ENCODE measurements at places on chromosomes 7 and 10.

DNA sequence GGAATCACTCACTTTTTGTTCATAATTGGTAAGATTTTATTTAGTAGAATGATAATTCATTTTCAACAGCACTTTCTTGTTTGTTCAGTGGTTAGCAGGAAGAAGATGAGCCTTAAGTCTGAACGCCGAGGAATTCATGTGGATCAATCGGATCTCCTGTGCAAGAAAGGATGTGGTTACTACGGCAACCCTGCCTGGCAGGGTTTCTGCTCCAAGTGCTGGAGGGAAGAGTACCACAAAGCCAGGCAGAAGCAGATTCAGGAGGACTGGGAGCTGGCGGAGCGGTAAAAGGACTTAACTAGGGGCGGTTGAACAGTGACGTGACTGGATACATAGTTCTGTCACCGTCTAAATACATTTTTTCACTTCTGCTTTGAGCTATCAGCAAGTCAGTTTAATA is 31.3 kb downstream of the RABGEF1 start:
- no peaks in the 10 kb centered on the region for H3K27me3 ChIP-seq
- H3K27ac ChIP-seq, result no peak overlapping the region
- DNase-seq, result no peak
- H3K4me1 ChIP-seq, result no peaks in the 10 kb centered on the region
- H3K36me3 ChIP-seq, result peaks cover 40% of the 10 kb centered on the region
- H3K4me3 ChIP-seq, result no peak overlapping the region

DNA sequence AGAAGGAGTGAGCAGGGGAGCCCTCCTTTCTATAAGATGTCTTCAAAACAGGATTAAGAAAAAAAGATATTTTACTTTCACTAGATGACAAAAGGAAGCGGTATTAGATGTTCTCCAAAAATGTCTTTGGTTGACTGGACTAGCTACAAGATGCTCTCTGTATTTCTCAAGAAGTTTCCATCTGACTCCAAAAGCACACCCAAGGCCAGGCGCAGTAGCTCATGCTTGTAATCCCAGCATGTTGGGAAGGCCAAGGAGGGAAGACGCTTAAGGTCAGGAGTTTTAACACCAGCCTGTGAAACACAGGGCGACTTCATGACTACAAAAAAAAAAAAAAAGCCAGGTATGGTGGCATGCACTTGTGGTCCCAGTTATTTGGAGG is 84.5 kb downstream of the PIP4K2A start:
- H3K27me3 ChIP-seq, result no peaks in the 10 kb centered on the region
- H3K36me3 ChIP-seq, result no peaks in the 10 kb centered on the region
- no peak overlapping the region for H3K27ac ChIP-seq
- peaks cover 27% of the 10 kb centered on the region for H3K4me1 ChIP-seq
- DNase-seq, result no peak

DNA sequence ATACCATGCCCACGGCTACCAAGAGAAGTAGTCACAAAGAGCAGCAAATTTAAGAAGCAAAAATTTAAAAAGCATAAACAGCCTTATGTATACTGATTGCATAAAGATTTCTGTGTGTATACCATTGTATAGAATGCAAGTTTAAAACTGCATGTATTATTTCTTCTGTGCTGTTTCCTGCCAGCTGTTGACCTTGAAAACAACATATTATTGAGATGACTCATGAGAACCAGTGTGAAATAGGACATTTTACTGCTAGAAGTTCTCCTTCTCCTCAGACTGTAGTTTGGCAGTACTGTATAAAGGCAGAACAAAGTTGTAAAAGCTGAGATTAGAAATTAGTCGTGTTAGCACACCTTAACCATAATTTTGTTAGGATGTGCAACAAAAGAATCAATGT is 42.3 kb upstream of the SGCE start:
- H3K4me3 ChIP-seq, result no peak overlapping the region
- H3K27ac ChIP-seq, result no peak overlapping the region
- H3K27me3 ChIP-seq, result no peaks in the 10 kb centered on the region
- DNase-seq, result no peak
- H3K36me3 ChIP-seq, result no peaks in the 10 kb centered on the region

DNA sequence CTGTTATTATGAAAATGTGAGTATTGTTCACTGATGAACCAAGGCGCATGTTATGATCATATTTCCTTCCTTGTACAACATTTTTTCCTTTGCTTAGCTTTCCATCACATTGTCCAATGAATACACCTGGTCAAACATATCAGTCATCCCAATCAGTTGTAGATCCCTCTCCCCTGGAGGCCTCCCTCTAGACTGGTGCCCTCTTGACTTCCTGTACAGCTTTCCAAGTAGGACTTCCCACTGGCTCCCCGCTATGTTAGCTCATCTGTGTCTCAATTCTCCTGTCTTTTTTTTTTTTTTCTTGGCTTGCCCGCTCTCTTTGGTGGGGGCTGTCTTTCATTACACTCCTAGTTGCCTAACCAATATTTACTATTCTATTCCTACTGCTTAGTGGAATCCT is 214.2 kb upstream of the NPY start:
- no peak overlapping the region for H3K27ac ChIP-seq
- no peaks in the 10 kb centered on the region for H3K36me3 ChIP-seq
- DNase-seq, result no peak
- H3K27me3 ChIP-seq, result no peaks in the 10 kb centered on the region
- no peaks in the 10 kb centered on the region for H3K4me1 ChIP-seq
- H3K4me3 ChIP-seq, result no peak overlapping the region

DNA sequence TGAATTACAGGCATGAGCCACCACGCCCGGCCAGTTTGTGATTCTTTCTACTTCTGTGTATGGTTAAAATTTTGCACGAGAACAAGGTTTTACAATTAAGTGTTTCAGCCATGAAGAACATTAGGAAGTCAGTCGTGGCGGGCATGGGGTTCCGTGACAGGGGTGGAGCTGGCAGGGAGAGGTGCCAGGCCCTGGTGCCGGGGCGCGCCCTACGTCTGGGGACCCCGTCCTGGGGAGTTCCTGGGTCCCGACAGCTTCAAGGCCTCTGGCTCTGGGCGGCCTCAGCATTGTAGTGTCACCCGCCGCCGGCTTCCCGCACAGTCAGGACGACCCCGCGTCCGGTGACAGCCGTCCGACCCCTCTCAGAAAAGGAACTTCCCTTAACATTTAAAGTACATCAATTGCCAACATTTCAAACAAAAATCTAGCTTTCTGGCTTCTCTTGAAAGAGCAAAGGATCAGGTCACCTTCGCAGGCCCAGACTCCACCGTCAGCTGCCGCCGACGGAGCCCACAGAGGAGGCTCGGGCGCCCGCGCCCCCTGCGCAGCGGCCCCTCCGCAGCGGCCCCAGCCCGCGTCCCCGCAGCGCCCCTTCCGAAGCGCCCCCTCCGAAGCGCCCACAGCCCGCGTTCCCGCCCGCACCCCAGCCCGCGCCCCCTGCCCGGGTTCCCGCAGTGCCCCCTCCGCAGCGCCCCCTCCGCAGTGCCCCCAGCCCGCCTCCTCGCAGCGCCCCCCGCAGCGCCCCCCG is 23.2 kb upstream of the MKI67 start:
- H3K4me3 ChIP-seq, result no peak overlapping the region
- no peak for DNase-seq

DNA sequence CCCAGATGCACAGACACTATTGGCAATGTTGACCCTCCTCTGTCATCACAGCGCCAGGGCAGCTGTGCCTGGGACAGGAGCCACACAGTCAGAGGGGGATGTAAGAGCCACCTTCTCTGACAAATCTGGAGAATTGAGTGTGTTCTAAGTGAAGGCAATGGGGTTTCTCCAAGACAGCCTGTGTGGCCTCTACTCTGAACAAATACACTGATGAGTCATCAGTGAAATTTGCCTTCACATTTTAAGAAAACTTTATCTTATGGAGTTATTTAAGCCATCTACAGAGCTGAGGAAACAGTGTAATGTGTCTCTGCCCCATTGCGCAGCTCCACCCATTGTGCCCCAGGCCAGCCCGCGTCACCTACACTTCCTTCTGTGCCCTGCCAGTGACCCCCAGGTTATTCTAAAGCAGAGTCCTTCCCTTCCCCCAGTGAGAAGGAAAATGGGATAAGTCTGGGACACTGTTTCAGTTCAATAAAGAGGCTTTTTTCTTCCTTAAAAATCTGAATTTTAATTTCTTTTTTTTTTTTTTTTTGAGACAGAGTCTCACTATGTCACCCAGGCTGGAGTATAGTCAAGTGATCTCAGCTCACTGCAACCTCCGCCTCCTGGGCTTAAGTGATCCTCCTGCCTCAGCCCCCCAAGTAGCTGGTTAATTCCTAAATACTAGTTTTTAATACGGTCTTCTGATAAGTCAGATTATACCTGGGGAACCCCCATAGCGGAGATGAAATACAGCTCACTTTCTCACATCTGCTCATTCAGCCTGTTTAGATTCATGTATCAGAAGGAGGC is 21.8 kb downstream of the AKR1E2 start:
- DNase-seq, result no peak
- H3K27ac ChIP-seq, result no peak overlapping the region
- H3K4me3 ChIP-seq, result no peak overlapping the region
- no peaks in the 10 kb centered on the region for H3K27me3 ChIP-seq
- H3K4me1 ChIP-seq, result peaks cover 2% of the 10 kb centered on the region

- H3K27me3 ChIP-seq, result no peaks in the 10 kb centered on the region
- no peak overlapping the region for H3K27ac ChIP-seq
- H3K4me1 ChIP-seq, result no peaks in the 10 kb centered on the region
- H3K36me3 ChIP-seq, result no peaks in the 10 kb centered on the region
These were observed 112.2 kb downstream of the VIM start for GRCh38 chr10:17340144-17340829.

GRCh38 chr7:96131525-96131924 is 190.4 kb downstream of the SLC25A13 start:
- no peaks in the 10 kb centered on the region for H3K27me3 ChIP-seq
- H3K4me3 ChIP-seq, result no peak overlapping the region
- no peaks in the 10 kb centered on the region for H3K36me3 ChIP-seq
- H3K4me1 ChIP-seq, result peaks cover 3% of the 10 kb centered on the region

DNA sequence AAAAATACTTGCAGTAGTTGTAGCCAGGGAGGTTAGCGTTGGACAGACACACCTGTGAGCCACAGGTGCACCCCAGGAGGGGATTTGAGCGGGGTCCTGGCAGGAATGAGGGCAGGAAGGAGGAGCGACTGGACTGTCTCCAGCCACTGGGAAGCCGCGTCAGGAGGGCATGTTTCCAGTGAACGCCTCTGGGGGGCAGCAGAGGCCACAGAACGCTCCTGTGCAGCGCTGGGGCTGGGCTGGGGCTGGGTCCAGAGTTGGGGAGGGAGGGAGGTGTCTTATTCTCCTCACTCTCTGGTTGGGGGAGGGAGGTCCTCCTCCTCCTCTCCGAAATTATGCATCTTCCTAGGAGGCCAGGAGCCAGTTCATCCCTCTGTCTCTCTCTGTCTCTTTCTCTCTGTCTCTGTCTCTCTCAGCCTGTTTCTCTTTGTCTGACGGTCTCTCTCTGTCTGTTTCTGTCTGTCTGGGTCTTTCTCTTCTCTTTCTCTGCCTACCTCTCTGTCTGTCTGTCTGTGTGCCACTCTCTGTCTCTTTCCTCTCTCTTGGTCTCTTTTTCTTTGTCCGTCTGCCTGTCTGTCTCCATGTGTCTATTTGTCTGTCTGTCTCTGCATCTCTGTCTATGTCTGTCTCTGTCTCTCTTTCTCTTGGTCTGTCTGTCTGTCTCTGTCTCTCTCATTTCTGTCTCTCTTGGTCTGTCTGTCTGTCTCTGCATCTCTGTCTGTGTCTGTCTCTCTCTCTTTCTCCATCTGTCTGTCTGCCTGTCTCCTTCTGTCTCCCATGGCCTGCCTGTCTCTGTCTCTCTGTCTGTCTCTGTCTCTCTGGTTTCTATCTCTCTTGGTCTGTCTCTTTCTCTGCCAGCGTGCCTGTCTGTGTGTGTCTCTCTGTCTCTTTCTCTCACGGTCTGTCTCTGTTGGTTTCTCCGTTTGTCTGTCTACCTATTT is 9.9 kb upstream of the PSMG3 start:
- H3K4me1 ChIP-seq, result no peaks in the 10 kb centered on the region
- no peaks in the 10 kb centered on the region for H3K36me3 ChIP-seq
- H3K4me3 ChIP-seq, result no peak overlapping the region
- DNase-seq, result peak; percentile 70
- no peak overlapping the region for H3K27ac ChIP-seq

DNA sequence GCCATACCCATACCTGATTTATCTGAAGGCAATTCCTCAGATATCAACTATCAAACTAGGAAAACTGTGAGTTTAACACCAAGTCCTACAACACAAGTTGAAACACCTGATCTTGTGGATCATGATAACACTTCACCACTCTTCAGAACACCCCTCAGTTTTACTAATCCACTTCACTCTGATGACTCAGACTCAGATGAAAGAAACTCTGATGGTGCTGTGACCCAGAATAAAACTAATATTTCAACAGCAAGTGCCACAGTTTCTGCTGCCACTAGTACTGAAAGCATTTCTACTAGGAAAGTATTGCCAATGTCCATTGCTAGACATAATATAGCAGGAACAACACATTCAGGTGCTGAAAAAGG is 69.0 kb upstream of the RSBN1L start:
- H3K4me1 ChIP-seq, result no peaks in the 10 kb centered on the region
- no peak overlapping the region for H3K27ac ChIP-seq
- no peaks in the 10 kb centered on the region for H3K27me3 ChIP-seq
- no peak overlapping the region for H3K4me3 ChIP-seq
- H3K36me3 ChIP-seq, result peaks cover 10% of the 10 kb centered on the region

GRCh38 chr10:3090914-3091787 is 23.8 kb downstream of the PFKP start:
- H3K27me3 ChIP-seq, result no peaks in the 10 kb centered on the region
- no peak for DNase-seq

GRCh38 chr10:112475575-112476218 is 28.7 kb downstream of the VTI1A start:
- no peaks in the 10 kb centered on the region for H3K27me3 ChIP-seq
- no peaks in the 10 kb centered on the region for H3K36me3 ChIP-seq

- H3K27me3 ChIP-seq, result no peaks in the 10 kb centered on the region
- H3K4me1 ChIP-seq, result peaks cover 6% of the 10 kb centered on the region
- H3K4me3 ChIP-seq, result no peak overlapping the region
- no peak for DNase-seq
These were observed 74.7 kb upstream of the PPP2R2D start for GRCh38 chr10:131825960-131826650.

DNA sequence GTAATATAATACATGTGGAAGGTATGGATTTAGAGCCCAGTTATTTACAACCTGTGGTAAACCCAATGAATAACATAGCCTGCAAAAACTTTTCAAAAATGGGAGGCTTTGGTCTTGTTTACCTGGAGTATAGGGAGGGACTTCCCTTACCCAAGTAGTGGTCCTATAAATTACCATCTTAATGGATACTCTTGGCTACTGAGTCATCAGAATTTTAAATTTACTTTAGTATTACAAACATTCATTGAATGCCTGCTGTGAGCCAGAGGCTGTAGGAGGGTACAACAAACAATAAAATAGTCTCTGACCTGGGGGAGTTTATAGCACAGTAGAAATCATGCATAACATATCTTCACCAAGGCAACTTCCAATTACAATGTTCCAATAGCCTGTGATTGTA is 365.1 kb downstream of the BBS9 start:
- peaks cover 14% of the 10 kb centered on the region for H3K4me1 ChIP-seq
- no peak overlapping the region for H3K27ac ChIP-seq
- no peaks in the 10 kb centered on the region for H3K36me3 ChIP-seq
- DNase-seq, result no peak
